LNCaP clone FGC (cell line): ENCODE measurements at places on chromosomes 2 and 18.
A peak's percentile ranks its signal among the peaks of the same experiment; 100 is the strongest.

- no peak for DNase-seq
Measured at GRCh38 chr2:135103843-135104242, 51.8 kb downstream of the RAB3GAP1 start.

GRCh38 chr2:64119369-64119768 is 24.9 kb downstream of the PELI1 start:
- no peak for DNase-seq

- no peak for DNase-seq
Measured at GRCh38 chr2:238238766-238239542, 884 bp downstream of the HES6 start.

GRCh38 chr2:157061799-157062198 is 195.7 kb upstream of the GALNT5 start:
- no peak for DNase-seq

- no peak for DNase-seq
Measured at GRCh38 chr18:38444971-38445803, 879.6 kb upstream of the CELF4 start.

DNA sequence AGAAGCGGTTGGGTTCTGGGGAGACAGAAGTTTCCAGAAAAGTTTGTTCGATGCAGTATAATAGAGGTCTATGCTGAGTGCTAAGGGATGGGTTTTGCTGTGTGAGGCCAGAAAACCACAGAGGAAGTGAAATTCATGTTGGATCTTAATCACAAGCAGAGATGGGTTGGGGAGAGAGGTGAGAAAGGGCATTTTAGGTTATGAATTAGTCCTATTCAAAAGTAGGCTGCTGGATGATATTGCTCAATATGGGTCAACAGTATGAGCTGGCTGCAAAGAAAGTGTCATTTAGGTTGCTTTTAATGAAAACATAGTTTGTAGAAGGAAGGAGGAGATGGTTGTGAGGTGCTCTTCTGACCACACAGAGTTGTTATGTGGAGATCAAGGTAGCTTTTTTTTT is 118.8 kb upstream of the LHCGR start:
- no peak for DNase-seq

DNA sequence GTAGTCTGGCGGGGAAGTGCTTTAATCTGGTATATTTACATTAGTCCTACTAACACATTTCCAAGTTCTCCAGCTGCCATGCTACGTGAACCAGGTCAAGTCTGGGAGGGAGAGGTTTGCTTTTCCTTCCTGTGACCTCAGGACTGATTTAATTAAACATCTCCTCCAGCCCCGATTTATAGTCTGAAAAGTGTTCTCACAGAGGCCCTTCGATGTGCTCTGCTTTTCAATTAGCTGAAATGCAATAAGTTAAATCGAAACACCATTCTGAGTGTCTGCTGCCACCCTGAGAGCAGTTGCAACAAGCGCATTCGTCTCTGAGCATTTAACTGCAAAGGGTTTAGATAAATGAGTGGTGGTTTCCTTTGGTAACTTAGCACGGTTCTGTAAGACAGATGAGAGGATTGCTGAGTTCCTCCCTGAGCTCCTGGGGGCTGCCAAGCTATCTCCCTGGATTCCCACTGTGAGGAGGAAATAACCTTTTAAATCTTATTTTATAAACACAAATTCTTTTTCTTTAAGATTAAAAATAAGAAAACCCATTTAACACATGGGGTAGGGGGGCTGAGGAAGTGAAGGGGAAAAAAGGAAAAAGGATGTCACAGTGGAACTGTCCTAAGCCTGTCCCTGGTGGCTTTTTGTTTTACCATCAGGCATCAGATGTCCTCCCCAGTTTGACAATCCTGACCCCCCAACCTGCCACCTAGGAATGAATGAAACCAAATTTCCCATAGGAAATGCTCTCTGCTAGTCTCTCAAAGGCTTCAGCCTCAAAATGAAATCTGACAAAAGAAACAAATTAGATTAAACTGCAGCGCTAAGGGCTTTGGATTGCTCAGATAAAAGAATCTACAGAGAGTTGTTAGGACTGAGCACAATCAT is 56.5 kb upstream of the CREB1 start:
- DNase-seq = peak; percentile 60

GRCh38 chr2:161766334-161766733 is 142.1 kb downstream of the SLC4A10 start:
- DNase-seq = no peak

- no peak for DNase-seq
Measured at GRCh38 chr2:136736236-136736635, 29.1 kb upstream of the THSD7B start.

DNA sequence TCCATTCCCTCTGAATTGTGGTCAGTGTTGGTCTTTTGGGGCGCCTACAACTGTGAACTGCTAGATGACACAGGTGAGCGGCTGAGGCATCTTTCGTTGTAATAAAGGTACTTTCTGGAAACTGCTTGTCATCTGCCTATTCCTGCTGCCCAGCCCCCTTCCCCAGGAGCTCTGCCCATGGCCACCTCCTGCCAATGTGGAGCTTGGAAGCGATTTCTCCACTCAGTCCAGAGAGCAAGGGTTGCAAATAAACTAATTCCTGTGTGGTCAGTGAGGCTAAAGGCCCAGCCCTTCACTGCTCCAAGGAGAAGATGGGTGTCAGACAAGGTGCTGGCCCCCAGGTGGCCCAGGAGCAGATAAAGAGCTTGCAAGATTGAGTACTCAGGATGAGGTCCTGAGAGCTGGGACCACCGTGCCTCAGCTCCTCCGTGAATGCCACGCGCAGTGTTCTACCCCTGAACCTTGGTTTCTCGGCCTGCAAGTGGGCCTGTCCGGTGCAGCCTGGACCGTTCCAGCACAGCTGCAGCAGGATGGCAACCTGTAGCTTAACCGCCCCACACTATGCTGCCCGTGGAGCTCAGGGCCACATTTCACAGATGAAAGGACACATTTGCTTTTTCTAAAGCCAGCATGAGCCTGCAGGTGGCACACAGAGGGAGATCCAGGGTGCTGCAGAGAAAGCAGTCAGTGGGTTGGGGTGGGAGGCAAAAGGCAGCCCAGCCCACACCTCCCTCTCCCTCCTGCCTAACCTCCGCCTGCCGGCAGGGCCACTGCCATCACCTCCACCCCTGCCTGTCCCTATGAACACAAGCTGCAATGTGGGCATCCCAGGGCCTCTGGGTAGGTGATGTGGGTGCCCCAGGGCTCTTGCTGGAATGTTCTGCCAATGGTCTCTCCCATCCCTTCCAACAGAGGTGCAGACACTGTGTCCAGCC is 78.7 kb upstream of the OTOF start:
- DNase-seq = no peak

DNA sequence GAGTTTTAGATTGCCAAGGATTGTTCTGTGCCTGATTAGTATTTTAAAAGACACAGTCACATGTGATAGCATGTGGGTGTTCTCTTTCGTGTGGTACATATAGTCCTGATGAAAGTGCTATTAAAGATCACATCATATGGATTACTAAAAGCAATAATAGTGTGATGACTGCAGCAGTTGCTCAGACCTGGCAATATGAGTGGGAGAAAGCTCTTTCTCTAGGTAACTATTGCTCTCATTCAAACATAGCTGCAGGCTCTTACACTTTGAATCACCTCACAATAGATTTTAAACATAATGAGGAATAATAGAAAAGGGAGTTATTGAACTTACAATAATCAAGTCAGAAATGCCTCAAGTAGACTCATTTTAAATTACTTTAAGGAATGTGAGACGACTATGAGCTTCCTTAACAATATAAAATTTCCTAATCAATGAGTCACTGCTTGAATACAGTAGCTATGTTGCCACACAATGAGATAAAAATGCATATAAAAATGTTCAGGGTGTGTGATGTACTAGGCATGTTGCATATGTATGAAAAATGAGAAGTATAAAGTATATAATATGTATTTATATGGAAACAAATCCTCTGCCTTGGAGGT is 452.1 kb downstream of the TMX3 start:
- DNase-seq = no peak

- DNase-seq = no peak
Measured at GRCh38 chr18:50819027-50819727, 639 bp downstream of the MRO start.

- DNase-seq = no peak
Measured at GRCh38 chr2:119179202-119179601, 20.7 kb upstream of the C1QL2 start.

DNA sequence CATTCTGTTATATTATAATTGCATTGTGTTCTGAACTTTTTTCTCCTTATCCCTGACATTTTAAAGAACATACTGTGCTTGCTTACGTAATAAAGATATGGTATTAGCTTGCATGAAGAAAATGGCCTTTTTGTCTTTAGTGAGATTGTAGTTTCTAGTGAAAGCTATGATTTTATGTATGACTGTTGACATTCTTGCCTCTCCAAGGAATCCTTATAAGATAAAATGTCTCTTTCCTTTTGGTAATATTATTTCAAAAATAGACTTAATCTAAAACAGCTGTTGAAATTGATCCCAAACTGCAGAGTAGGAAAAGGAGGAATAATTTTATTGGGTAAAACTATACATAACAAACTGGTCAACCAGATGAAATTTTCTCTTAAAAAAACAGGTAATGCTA is 40.8 kb upstream of the CCDC102B start:
- DNase-seq = no peak

- no peak for DNase-seq
Measured at GRCh38 chr18:74532511-74533025, 1.7 kb upstream of the CNDP1 start.

- peak; percentile 78 for DNase-seq
Measured at GRCh38 chr18:44826418-44827259, 146.0 kb downstream of the SETBP1 start.

DNA sequence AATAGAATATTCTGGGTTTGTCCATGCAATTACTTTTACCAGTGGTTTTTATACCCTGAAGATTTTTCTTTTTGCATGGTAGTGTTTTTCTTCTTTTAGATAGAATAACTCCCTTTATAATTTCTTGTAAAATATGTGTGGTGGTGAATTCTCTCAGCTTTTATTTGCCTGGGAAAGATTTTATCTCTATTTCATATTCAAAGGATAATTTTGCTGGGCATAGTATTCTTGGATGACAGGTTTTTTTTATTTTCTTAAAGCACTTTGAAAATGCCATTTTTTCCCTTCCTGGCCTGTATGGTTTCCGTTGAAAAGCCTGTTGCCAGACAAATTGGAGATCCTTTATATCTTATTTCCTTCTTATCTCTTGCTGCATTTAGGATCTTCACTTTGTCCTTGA is 113.5 kb downstream of the MYO3B start:
- DNase-seq = no peak

GRCh38 chr18:54742659-54743604 is 85.3 kb upstream of the RAB27B start:
- peak; percentile 78 for DNase-seq

DNA sequence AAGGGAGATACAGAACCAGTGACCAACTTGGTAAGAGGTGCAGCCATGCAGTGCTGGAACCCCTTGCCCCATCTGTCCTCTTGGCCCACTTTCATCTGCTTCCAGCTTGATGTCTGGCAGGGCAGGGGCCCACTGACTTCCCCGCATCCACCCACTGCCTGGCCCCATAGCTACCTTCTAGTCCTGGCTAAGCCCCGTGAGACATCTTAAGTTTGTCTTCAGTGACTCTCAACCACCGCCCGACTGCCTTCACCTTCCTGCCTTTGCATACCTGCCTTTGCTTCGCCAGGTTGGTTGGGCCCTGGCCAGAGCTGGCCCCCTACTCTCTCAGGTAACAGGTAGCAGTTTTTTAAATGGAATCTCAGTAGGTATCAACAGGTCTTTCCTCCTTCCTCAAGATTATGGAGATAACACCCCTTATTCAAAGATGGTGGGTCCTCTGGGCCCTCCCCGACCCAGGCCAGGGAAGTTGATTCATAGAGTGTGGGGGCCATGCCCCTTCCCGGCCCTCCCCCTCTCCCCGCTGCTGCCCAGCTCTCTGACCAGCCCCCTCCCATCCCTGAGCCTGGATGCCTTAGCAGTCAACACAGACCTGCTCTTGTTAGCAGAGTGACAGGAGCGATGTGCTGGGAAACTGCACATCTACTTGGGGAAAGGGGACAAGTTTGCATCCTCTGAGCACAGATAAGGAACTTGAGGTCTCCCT is 2.8 kb downstream of the ARID5A start:
- DNase-seq = no peak

DNA sequence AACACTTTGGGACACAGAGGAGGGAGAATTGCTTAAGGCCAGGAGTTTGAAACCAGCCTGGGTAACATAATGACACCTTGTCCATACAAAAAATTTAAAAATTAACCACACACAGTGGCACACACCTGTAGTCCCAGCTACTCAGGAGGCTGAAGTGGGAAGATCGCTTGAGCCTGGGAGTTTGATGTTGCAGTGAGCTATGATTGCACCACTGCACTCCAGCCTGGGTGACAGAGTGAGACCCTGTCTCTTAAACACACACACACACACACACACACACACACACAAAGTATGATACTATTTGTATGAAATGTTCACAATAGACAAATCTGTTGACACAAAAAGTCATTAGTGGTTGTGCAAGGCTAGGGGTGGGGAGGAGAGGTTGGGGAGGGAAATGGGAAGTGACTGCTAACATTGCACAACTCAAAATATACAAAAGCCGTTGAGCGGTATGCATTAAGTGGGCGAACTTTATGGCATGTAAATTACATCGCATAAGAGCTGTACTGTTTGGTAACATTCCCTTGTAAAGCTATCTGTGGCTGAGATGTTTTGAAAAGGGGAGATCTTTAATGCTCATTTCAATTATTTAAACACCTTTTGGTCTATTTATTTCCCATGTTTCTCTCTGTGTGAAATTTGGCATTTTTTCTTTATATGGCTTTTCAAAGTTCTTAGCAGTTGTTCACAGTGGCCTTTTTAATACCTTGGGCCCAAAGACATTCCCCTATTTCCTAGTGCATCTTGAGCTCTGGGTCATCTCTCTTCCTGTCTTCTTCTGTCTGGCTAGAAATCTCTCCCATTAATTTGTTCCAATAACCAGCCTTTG is 58.9 kb upstream of the ZNF516 start:
- no peak for DNase-seq

DNA sequence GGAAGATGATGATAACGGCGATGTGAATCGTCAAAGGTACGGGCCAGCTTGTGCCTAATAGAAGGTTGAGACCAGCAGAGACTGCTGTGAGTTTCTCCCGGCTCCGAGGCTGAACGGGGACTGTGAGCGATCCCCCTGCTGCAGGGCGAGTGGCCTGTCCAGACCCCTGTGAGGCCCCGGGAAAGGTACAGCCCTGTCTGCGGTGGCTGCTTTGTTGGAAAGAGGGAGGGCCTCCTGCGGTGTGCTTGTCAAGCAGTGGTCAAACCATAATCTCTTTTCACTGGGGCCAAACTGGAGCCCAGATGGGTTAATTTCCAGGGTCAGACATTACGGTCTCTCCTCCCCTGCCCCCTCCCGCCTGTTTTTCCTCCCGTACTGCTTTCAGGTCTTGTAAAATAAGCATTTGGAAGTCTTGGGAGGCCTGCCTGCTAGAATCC is 3.0 kb downstream of the FZD7 start:
- DNase-seq = no peak

- DNase-seq = no peak
Measured at GRCh38 chr2:26100384-26100783, 66.5 kb downstream of the RAB10 start.

DNA sequence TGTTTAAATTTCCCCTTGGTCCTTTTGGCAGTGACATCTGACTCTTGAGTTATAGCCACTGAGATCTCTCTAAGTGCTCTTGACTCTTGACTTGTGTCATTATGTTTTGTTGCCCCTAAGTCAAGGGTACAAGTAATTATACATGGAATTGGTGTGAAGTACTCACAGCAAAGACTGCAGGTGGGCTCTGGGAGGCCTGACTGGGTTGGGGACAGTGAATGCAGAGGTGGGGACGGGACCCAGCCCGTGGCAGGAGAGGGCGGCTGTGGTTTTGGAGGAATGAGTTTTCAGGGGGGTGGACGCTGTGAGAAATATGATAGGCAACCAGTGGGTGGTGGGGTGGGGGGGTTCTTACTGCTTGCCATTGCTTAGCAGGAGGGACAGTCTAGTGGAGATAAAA is 97.8 kb downstream of the NCK2 start:
- no peak for DNase-seq
